ENCODE measurements at places on chromosomes 2 and 18.

GRCh38 chr18:13566941-13567746, 159.2 kb downstream of the FAM210A start:
- H3K4me1 ChIP-seq, result peaks cover 72% of the 10 kb centered on the region
- peak overlapping the region; percentile 99 for H3K27ac ChIP-seq
- peak; percentile 94 for DNase-seq
- no peaks in the 10 kb centered on the region for H3K27me3 ChIP-seq
- H3K4me3 ChIP-seq, result peak overlapping the region; percentile 47

DNA sequence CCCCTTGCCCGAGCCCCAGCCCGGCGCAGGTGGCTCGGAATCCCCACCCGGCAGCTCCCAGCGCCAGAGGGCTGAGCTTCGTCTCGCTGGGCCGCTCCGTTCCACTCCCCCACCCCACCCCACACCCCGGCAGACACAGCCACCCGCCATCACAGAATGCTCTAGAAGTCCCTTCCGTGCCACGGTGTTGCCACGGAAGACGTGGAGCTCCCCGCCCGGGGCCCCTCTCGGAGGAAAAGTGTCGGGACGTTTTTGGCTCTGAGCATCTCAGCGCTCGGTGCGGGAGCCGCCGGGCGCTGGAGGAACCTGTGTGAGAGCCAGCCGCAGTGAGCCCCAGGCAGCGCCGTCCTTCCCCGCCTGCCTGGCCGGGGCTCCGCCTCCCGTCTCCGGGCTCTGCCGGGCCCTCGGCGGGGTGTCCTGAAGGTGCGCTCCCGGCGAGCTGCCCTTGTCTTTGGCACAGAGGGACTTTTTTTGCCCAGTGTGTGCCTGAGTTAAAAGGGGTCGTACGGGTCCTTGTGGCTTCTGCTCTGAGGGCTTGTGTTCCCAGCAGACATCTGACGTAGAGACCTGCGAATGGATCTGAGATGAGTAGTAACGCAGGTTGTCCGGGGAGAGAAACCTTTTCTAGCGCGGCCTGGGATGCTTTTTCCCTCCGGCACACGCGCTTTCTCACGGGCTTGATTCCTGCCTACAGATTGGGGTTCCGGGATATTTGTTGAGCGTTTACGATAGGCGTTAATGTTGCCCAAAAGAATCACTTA, 1.8 kb downstream of the ZCCHC2 start:
- DNase-seq, result peak; percentile 39
- no peaks in the 10 kb centered on the region for H3K36me3 ChIP-seq
- peak overlapping the region; percentile 93 for H3K4me3 ChIP-seq

GRCh38 chr2:99836690-99837605, 305.4 kb downstream of the AFF3 start:
- no peak for DNase-seq
- no peak overlapping the region for H3K4me3 ChIP-seq
- no peaks in the 10 kb centered on the region for H3K36me3 ChIP-seq
- H3K4me1 ChIP-seq, result peaks cover 7% of the 10 kb centered on the region
- H3K27ac ChIP-seq, result no peak overlapping the region
- H3K27me3 ChIP-seq, result no peaks in the 10 kb centered on the region

- no peaks in the 10 kb centered on the region for H3K36me3 ChIP-seq
- H3K4me1 ChIP-seq, result no peaks in the 10 kb centered on the region
- no peak overlapping the region for H3K4me3 ChIP-seq
- H3K27ac ChIP-seq, result no peak overlapping the region
- no peak for DNase-seq
Measured at GRCh38 chr2:239690651-239691631, 290.1 kb upstream of the HDAC4 start.

GRCh38 chr2:7102826-7103225, 185.6 kb downstream of the RNF144A start:
- H3K36me3 ChIP-seq, result no peaks in the 10 kb centered on the region
- H3K4me1 ChIP-seq, result no peaks in the 10 kb centered on the region
- no peak overlapping the region for H3K4me3 ChIP-seq

GRCh38 chr2:163173591-163173990, 335.0 kb upstream of the KCNH7 start:
- H3K36me3 ChIP-seq, result no peaks in the 10 kb centered on the region
- no peak overlapping the region for H3K4me3 ChIP-seq
- DNase-seq, result no peak
- H3K4me1 ChIP-seq, result no peaks in the 10 kb centered on the region
- no peaks in the 10 kb centered on the region for H3K27me3 ChIP-seq

GRCh38 chr2:149562324-149562723, 25.3 kb downstream of the MMADHC start:
- peaks cover 13% of the 10 kb centered on the region for H3K36me3 ChIP-seq
- H3K4me1 ChIP-seq, result no peaks in the 10 kb centered on the region
- H3K4me3 ChIP-seq, result no peak overlapping the region
- DNase-seq, result no peak

DNA sequence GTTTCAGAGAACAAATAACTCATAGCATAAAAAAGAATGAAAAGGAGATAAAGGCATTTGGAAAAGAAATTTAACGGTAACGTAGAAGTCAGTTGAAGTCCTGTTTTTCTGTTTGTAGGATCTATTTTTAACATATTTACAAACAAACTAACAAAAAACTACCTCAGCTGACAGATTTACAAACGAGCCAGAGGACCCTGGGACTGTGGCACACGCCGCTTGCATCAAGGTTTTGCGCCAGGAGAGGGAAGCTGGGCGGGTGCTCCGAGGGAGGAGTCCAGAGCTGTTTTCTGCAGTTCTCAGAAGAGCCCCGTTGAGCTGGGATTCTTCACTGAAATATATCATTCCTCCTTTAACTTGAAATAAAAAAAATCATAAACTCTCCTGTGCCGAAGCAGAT, 13.6 kb upstream of the TMEM18 start:
- no peak overlapping the region for H3K4me3 ChIP-seq
- H3K27ac ChIP-seq, result no peak overlapping the region
- no peaks in the 10 kb centered on the region for H3K36me3 ChIP-seq
- H3K4me1 ChIP-seq, result no peaks in the 10 kb centered on the region
- DNase-seq, result no peak

DNA sequence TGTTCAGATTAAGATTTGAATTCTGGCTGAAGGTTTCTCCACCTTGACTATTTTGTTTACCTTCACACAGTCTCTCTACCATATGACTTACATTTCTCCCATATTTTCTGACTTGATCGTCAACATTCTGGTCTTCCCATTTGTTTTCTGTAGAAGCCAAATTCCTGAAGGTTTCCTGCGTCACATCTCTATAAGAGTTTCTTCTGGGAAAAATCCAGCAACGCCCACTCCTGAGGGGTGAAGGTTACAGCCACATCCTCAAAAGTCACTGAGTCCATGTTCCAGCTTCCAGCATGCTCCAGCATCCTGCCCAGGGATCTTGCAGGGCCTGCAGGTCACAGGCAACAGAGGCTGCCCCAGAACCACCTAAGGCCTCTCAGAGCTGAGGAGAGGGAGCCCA, 47.5 kb downstream of the NBEAL1 start:
- H3K36me3 ChIP-seq, result peaks cover 31% of the 10 kb centered on the region
- H3K4me1 ChIP-seq, result no peaks in the 10 kb centered on the region
- H3K27me3 ChIP-seq, result no peaks in the 10 kb centered on the region
- H3K27ac ChIP-seq, result no peak overlapping the region

GRCh38 chr2:59303272-59303671, 1062.1 kb upstream of the FANCL start:
- H3K4me1 ChIP-seq, result no peaks in the 10 kb centered on the region
- no peak for DNase-seq
- no peak overlapping the region for H3K4me3 ChIP-seq
- H3K36me3 ChIP-seq, result no peaks in the 10 kb centered on the region
- no peak overlapping the region for H3K27ac ChIP-seq
- H3K27me3 ChIP-seq, result no peaks in the 10 kb centered on the region

GRCh38 chr2:232838406-232838874, 31.6 kb upstream of the SNORC start:
- peak; percentile 47 for DNase-seq
- H3K4me1 ChIP-seq, result peaks cover 31% of the 10 kb centered on the region
- H3K27me3 ChIP-seq, result no peaks in the 10 kb centered on the region
- peaks cover 47% of the 10 kb centered on the region for H3K36me3 ChIP-seq

- no peak overlapping the region for H3K4me3 ChIP-seq
- no peak overlapping the region for H3K27ac ChIP-seq
- H3K27me3 ChIP-seq, result no peaks in the 10 kb centered on the region
Measured at GRCh38 chr2:74278694-74279093, 64.5 kb downstream of the SLC4A5 start.

- peak; percentile 75 for DNase-seq
- peak overlapping the region; percentile 3 for H3K4me3 ChIP-seq
- H3K36me3 ChIP-seq, result peaks cover 11% of the 10 kb centered on the region
- no peaks in the 10 kb centered on the region for H3K27me3 ChIP-seq
Measured at GRCh38 chr18:32049393-32050171, 31.0 kb downstream of the RNF125 start.

GRCh38 chr18:44119607-44120006, 561.1 kb upstream of the SETBP1 start:
- H3K27me3 ChIP-seq, result no peaks in the 10 kb centered on the region
- DNase-seq, result no peak
- H3K36me3 ChIP-seq, result no peaks in the 10 kb centered on the region
- no peaks in the 10 kb centered on the region for H3K4me1 ChIP-seq
- no peak overlapping the region for H3K4me3 ChIP-seq

GRCh38 chr18:37487400-37487867, 78.2 kb downstream of the CELF4 start:
- DNase-seq, result no peak
- no peak overlapping the region for H3K4me3 ChIP-seq
- H3K27ac ChIP-seq, result no peak overlapping the region
- no peaks in the 10 kb centered on the region for H3K36me3 ChIP-seq
- no peaks in the 10 kb centered on the region for H3K4me1 ChIP-seq

GRCh38 chr2:124254621-124255020, 229.5 kb downstream of the CNTNAP5 start:
- H3K4me3 ChIP-seq, result no peak overlapping the region
- H3K4me1 ChIP-seq, result no peaks in the 10 kb centered on the region
- DNase-seq, result no peak
- H3K36me3 ChIP-seq, result no peaks in the 10 kb centered on the region
- no peaks in the 10 kb centered on the region for H3K27me3 ChIP-seq
- H3K27ac ChIP-seq, result no peak overlapping the region

GRCh38 chr2:217494557-217494956, 508.2 kb downstream of the TNS1 start:
- H3K4me1 ChIP-seq, result peaks cover 4% of the 10 kb centered on the region
- no peak overlapping the region for H3K27ac ChIP-seq
- no peak for DNase-seq
- no peak overlapping the region for H3K4me3 ChIP-seq

DNA sequence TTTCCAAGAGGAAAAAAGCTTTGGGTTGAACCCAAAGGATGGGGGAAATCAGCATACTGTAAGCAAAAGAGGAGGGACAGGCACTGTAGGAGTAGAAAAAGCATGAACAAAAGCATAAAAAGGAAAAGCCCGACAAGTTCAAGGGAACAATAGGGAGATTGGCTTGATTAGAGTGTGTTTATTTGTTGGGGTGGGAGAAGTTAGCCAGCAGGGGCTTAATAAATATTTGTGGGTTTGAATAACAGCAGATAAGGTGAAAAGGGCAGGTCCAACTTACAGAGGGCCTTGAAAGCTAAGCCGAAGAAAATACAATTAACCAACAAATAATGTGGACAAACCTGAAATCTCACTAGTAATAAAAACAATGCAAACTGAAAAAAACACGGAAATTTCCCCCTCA, 126.7 kb downstream of the THADA start:
- H3K27ac ChIP-seq, result no peak overlapping the region
- peaks cover 9% of the 10 kb centered on the region for H3K36me3 ChIP-seq
- H3K4me1 ChIP-seq, result no peaks in the 10 kb centered on the region
- no peak overlapping the region for H3K4me3 ChIP-seq
- no peaks in the 10 kb centered on the region for H3K27me3 ChIP-seq
- DNase-seq, result no peak

DNA sequence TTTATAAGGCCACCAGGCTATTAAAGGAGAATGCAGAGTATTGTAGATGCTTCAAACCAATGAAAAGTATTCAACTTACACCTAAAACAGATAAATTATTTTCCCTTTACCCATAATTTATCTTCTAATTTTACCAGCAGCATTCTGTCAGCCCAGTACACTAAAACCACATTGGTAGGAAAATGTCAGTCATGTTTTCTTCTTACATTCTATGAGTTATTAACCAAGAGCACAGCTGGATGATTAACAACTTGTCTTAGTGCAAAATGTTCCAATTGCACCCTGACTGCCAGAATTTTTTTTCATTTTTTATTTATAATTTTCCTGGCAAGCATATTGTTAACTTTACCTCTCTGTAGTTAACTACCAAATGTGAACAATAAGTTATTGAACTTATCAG, 79.0 kb upstream of the WDR75 start:
- no peak overlapping the region for H3K27ac ChIP-seq
- no peak for DNase-seq
- no peaks in the 10 kb centered on the region for H3K4me1 ChIP-seq
- H3K36me3 ChIP-seq, result no peaks in the 10 kb centered on the region

- H3K27ac ChIP-seq, result no peak overlapping the region
- no peaks in the 10 kb centered on the region for H3K27me3 ChIP-seq
- no peak overlapping the region for H3K4me3 ChIP-seq
Measured at GRCh38 chr2:34241905-34242762, 643.0 kb upstream of the FAM98A start.

DNA sequence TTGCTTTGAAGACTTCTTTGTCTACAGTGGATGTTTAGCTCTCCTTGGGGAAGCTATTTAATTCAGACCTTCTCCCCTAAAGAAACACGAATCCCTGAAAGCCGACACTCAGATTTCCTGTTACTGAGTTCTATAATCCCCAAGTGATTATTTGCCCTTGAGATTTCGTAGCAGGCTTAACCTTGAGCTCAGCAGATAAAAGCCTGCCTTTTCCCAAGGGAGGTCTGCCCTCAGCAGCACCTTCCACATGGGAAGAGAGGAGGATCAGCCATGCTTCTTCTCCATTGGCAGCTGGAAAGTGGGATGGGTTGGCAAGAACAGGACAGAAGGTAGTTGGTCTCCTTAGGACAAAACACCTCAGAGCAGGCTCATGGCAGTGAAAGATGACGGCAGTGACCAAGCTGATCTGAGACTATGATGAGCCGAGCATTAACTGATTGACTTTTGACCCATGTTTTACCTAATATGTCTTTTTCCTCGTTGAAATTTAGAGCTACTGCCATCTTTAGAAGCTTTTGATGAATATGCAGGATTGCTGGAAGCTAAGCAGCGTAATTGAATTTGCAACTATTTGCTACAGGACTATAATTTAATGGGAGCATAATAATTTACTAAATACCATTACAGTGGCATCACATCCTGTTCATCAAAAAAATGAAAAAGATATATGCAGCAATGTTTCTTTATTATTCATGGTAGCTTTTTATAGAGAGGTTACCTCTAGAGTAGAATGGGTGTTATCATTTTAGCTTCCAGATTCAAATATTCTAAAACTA, 511.1 kb upstream of the ID2 start:
- no peak overlapping the region for H3K4me3 ChIP-seq
- no peaks in the 10 kb centered on the region for H3K27me3 ChIP-seq
- H3K36me3 ChIP-seq, result no peaks in the 10 kb centered on the region

DNA sequence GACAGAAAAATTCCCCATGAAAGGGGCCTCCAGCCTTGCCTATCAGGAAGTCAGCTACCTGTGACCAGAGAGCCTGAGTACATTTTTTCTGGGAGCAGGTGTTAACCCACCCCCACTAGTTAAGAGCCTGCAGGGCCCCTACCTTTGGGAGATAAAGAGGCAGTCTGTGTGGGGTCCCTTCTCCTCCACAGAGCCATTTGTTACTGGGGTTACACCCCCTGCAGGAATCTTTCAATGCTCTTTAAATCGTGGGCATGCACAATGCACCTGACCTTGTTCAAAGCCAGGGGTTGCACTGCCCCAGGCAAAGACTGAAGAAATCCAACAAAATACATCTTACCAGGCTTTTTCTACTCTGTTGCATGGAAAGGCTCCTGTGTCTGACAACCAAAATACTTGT, 15.7 kb upstream of the LYPD6 start:
- H3K36me3 ChIP-seq, result no peaks in the 10 kb centered on the region
- H3K27ac ChIP-seq, result no peak overlapping the region
- H3K4me3 ChIP-seq, result no peak overlapping the region
- peaks cover 7% of the 10 kb centered on the region for H3K27me3 ChIP-seq
- H3K4me1 ChIP-seq, result no peaks in the 10 kb centered on the region
- DNase-seq, result no peak
